ENCODE measurements at places on chromosomes 6 and 20. TPM values are rescaled to one million over a fixed set of nuclear protein-coding genes. Genes with fewer than 3 reads are reported as not detected.
A peak's percentile ranks its signal among the peaks of the same experiment; 100 is the strongest.

Gene TPD52L1
- total RNA-seq = 4.9 TPM

DNA sequence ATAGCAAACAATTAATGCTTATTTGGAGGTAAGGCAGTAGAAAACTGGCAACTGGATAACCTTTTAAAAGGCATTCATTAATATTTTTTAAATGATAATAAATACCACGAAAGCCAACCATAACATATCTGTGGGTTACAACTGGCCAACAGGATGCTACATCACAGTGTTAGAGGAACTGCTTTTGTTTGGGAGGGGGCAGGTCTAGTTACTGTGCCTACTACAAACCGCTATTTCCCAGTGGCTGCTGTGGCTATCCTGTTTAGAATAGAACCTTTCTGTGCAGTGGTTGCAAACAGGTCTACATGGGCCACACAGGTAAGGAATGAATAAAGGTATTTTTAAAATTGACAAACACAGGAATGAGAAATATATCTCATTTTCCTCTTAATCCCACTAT lies 976 bp downstream of the PIGT start:
- DNase-seq = no peak

GRCh38 chr6:38261626-38262025 lies 378.1 kb downstream of the BTBD9 start:
- DNase-seq = no peak

Gene SNAI1
- total RNA-seq = 1.7 TPM

Gene TRDN
- total RNA-seq = not detected

Gene PNPLA1
- total RNA-seq = not detected

DNA sequence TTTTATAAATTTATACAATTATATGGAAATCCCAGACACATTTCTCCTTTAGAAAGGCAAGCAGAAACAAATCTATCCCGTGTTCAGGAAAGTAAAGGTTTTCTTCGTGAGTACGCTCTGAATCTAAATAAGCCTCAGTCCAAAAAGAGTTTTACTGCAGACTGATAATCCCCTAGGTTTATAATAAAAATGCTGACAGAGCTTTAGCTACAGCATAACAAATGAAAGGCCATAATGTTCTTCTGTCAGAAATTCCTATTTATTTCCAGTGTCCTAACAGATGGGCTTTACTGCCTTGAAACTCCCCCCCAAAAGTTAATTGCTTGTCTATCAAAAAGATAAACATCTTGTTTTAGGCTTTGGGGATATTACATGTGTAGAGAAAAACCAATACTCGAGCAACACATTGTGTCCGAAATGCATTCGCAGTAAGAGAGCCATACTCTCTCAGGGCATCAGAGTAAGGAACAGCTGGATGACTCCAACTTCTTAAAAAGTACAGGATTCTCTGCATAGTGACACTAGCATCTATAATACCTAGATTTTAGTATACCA lies 109.0 kb downstream of the PRKN start:
- DNase-seq = no peak

GRCh38 chr20:33480048-33480447 lies 9.8 kb upstream of the CBFA2T2 start:
- DNase-seq = no peak

Gene ISM1
- 0.46 TPM for total RNA-seq

DNA sequence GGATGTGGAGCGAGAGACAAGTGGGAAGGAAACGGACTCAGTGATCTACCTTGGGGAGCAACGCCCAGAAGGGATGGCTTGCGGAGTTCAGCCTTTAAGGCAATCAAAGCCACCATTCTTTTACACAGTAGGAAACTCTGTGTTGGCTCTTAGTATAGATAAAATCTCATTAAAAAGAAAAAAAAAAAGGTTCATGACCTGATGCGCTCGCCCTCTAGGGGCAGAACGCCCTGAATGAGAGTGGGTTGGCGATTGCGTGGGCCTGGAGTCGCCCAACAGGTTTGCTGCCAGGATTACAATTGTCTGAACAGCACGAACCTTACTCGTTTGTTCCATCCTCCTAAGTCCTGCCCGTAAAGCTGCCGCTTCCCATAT lies 1.2 kb downstream of the TPD52L1 start:
- peak; percentile 16 for DNase-seq

GRCh38 chr20:53023732-53024520 lies 51.8 kb downstream of the TSHZ2 start:
- peak; percentile 3 for DNase-seq

Gene SMOC2
- total RNA-seq = not detected

- DNase-seq = no peak
Observed at GRCh38 chr20:59705651-59706399, 101.5 kb downstream of the PHACTR3 start.

DNA sequence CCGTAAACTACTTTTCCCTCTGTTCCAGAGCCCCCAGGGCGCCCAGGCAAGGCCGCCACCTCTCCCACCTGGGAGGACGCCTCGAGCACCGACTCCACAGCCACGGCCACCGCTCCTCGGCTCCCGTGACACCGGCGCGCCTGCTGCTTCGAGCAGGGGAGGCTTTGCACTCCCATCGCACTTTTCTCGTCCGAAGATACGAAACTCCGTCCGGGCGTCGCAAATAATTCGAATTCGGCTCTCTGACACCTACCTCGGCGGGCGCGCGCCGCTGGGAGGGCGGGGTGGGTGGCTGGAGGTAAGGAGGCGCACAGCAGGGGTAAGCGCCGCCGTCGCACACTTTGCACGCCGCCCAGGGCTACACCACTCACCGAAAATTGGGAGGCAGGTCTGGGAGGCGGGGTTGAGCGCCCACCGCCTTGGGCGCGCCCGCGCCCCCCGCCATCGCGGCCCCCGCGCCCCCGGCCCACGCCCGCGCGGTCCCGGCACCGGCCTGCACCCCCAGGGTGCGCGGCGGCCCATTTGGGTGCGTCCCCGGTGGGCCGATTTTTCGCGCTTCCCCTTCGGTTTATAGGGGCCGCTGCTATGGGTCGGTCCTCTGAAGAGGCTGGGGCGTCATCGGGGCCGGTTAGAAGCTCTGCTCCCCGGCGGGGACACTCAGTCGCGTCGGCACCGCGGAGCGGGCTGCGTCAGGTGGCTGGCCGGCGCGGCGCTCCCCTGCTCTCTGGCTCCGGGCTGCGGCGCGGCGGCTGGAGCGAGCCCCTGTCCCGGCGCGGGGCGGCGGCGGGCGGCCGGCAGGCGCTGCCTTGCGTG lies 36.2 kb downstream of the GNAS start:
- peak; percentile 81 for DNase-seq

DNA sequence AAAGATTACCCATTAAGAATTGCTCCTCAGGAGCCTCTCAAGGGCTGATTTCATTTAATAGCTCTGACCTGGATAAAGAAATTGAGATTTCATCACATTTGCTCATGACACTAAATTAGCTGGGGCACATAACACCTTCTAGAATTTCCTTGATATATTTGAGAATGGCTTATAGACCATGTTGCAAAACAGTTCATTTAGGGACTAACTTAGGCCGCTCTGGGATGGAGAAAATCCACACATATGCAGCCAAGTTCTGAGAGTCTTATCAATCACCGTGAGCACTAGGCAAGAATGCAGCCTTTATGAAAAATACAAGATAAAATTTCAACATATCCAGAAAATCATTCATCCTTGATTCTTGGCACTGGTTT lies 91.0 kb upstream of the MCHR2 start:
- no peak for DNase-seq

DNA sequence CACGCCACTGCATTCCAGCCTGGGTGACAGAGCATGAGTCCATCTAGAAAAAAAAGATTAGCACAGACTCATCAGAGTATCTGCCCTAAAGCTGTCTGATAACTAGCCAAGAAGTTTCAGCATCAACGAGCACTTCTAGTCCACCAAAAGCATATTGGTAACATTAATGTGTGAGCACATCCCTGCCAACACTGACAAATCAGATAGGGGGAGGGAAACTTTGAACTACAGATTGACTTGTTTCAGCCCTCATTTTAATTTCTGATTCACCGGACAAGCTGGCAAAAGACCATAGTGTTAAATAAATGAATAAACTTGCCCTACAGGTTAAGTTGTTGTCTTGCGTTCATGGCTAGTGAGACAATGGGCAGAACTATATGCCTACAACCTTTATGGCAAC lies 7.7 kb upstream of the SEC63 start:
- no peak for DNase-seq

- DNase-seq = no peak
Observed at GRCh38 chr6:138765896-138766655, 7.5 kb upstream of the CCDC28A start.

Gene HDGFL1
- not detected for total RNA-seq

Gene HLA-DRA
- total RNA-seq = 0.46 TPM

Gene FAM135A
- total RNA-seq = 14.0 TPM

GRCh38 chr20:25076201-25076600 lies 5.7 kb downstream of the VSX1 start:
- DNase-seq = peak; percentile 38

GRCh38 chr6:109295109-109295773 lies 87.0 kb downstream of the CD164 start:
- no peak for DNase-seq

Gene DEFB132
- not detected for total RNA-seq

DNA sequence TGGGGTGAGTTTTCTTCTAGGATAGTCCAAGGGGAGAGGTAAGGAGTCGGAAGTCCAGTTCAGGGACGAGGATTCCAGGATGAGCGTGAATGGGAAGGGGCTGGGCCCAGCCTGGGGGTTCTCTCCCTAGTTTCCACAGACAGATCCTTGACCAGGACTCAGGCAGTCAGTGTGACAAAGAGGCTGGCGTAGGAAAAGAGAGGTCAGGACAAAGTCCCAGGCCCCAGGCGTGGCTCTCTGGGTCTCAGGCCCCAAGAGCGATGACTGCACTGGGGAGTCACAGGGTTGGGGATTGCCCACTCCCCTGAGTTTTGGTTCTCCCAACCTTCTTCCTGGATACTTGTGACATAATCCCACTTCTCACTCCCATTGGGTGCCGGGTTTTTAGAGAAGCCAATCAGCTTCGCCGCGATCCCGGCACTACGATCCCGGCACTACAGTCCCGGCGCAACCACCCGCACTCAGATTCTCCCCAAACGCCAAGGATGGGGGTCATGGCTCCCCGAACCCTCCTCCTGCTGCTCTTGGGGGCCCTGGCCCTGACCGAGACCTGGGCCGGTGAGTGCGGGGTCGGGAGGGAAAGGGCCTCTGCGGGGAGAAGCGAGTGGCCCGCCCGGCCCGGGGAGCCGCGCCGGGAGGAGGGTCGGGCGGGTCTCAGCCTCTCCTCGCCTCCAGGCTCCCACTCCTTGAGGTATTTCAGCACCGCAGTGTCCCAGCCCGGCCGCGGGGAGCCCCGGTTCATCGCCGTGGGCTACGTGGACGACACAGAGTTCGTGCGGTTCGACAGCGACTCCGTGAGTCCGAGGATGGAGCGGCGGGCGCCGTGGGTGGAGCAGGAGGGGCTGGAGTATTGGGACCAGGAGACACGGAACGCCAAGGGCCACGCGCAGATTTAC lies 46.2 kb upstream of the TRIM26 start:
- DNase-seq = peak; percentile 88

- no peak for DNase-seq
Observed at GRCh38 chr20:8049310-8049709, 29.7 kb upstream of the TMX4 start.

Gene ARHGAP40
- total RNA-seq = not detected

GRCh38 chr20:32010666-32011065 lies 428 bp downstream of the CCM2L start:
- no peak for DNase-seq

Gene C4B
- total RNA-seq = 0.30 TPM

GRCh38 chr20:9280666-9281065 lies 211.8 kb downstream of the PLCB4 start:
- DNase-seq = no peak

Gene HUS1B
- 2.9 TPM for total RNA-seq

GRCh38 chr6:109449795-109450673 lies 5.5 kb downstream of the MICAL1 start:
- DNase-seq = no peak

- no peak for DNase-seq
Observed at GRCh38 chr20:25544734-25545133, 40.6 kb downstream of the NINL start.

Gene SLC22A7
- total RNA-seq = not detected

DNA sequence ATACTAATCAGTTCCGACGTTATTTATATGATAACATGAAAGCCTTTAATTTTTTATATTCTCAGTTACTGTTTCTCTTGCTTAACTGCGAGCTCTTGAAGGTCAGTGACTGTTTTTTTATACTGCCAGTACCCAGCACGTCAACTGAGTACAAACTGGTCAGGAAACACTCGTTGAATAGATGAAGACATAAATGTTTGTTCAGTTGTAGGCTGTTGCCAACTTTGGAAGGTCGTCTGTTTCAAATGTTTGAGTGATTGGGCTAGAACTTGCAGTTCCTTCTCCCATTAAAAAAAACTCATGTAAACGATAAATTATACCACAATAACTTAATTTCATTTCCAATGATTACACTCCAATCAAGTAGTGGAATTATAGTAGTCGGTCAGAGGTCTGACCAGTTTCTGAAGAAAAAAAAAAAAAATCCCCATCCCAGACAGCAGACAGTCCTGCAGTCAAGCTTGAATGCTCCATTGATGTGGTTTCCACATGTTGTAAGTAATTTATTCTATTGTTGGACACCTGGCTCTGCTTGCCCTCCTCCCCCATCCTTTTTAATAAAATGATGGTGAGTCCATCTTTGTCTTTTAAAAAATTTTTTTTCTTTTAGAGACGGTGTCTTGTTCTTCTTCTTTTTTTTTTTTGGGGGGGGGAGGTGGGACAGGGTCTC lies 81.1 kb downstream of the SASH1 start:
- no peak for DNase-seq

- DNase-seq = no peak
Observed at GRCh38 chr6:163485388-163485851, 70.9 kb downstream of the QKI start.

Gene SLC35D3
- not detected for total RNA-seq

GRCh38 chr20:62349556-62350097 lies 17.5 kb downstream of the LAMA5 start:
- DNase-seq = no peak

DNA sequence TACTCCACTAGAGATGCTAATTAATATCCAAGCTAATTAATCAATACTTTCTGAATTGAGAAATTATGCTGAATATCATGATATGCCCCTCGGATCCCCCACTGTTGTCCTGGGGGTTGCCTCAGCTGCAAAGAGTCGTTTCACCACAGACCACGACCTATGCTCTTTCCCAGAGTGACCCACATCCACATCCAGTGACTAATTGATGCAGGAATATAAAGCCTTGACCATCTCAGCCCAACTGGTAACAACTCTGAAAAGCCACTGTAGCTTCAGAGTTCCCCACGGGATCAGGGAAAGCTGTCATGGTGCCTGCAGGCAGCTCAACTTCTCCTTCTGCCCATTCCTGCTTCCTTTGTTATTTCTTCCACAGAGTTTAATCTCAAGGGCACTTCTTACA lies 116.9 kb downstream of the RWDD2A start:
- no peak for DNase-seq

DNA sequence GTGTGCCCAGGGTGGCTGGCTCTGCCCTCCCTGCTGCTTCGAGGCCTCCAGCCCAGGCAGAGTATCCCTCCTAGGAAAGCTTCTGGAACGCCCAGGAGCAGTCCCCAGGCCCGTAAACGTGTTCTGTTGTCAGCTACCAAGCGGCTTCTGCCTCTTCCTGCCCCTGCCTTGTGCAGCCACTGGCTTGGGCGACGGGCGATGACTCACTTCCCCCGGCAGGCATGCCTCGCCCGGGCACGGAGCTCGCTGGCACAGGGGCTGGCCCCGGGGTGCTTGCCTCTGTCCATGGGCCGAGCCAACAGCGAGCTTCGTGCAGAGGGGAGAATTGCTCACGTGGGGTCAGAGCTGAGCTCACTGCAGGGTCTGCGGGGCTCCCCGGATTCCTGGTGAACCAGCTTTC lies 86.7 kb upstream of the THBS2 start:
- peak; percentile 87 for DNase-seq

All from Daoy (cell line).